ENCODE measurements at places on chromosomes 16 and 17.

DNA sequence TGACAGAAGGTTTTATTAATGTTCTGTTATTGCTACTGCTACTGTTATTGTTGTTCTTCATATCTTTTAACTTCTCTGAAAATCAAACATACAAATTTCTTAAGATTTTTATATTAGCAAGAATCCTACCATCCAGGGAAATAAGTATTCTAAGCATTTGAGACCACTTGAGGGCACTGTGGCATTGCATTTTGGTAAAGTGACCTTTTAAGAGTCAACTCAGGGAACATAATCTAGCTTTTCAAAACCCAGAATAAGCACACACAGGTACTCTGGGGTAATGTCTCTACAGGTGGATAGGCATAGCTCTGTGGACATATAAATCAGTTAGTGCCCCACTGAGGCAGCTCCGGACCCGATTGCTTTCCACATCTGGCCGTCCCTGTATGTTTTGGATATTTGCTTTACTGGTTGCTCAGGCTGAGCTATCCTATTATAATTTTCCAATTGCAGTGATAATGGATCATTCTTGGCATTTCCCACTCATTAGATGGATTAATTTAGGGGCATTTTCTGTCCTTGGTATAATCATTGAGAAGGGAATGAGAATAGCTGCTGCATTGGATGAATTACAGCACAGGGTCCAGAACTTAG, 1425.1 kb upstream of the CDH8 start:
- no peak for DNase-seq

DNA sequence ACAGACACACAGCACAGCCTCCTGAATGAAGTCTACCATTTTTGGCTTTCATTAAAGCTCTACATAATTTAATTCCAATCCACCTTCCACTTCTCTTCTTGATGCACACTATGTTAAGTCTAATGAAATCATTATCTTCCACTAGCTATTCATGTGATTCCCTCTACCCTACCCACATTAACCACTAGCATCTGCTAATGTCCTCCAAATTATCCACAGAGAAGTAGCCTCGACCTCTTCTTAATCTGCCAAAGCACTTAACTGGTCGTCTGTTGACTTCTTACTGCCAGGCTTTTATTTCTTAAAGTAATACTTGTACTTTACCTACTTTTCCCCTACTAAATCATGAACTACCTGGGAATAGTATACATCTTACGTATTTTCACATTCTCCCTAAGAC, 91.8 kb downstream of the NCOR1 start:
- no peak for DNase-seq

GRCh38 chr16:53064081-53064578, 9.3 kb downstream of the CHD9 start:
- no peak for DNase-seq

DNA sequence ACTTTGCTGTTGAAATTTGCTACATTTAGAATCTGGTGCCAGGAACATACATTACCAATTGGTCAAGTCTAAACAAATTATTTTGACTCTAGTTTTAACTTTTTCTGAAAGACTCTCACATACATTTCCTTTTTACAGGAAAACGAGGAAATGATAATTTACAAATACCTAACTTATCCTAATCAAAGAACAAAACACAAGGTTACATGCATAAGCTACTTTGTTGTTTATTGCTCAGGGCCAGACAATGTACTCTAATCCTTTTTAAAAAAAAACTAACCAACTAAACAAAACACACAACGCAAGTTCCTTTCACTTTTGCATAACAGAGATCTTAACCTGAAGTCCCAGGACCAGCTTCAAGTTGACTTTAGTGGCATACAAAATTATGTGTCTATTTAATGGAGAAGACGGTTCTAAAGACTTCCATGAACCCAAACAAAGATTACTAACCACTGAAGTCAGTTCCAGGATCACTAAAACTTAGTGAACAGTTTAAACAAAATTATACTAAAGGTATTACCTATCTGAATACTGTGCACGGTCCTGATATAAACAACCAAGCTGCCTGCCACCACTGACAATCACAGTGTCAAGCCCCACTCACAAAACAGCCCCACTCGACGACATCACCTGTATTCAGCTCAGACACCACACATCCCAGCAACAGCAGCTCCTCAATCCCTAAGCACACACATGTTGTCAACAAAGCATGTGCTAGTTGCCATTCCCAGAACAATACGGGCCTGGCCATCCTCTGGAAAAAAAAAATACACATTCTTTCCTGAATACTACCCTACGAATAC, 1.9 kb downstream of the ZNF652 start:
- no peak for DNase-seq

GRCh38 chr17:28760601-28761562, 17.1 kb downstream of the TRAF4 start:
- DNase-seq, result no peak

GRCh38 chr17:75504347-75505151, 10.8 kb downstream of the CASKIN2 start:
- peak; percentile 27 for DNase-seq

DNA sequence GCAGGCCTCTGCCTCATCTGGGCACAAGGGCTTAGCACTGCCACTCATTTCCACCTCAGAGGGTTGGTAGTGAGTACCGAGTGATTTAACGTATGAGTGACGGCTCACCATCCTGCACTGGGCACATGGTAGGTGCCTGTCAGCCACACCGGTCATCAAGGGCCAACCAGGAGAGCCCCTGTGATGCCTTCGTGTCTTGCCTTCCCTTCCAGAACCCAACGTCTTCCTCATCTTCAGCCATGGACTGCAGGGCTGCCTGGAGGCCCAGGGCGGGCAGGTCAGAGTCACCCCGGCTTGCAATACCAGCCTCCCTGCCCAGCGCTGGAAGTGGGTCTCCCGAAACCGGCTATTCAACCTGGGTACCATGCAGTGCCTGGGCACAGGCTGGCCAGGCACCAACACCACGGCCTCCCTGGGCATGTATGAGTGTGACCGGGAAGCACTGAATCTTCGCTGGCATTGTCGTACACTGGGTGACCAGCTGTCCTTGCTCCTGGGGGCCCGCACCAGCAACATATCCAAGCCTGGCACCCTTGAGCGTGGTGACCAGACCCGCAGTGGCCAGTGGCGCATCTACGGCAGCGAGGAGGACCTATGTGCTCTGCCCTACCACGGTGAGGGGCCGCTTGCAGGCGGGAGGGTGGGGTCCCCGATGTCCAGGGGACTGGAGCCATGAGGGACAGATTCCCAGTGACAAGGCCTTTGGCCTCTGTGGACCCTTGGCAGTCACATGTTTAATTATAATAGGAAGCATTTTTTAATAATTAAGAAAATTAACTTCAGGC, 37.1 kb downstream of the MRC2 start:
- DNase-seq, result no peak

- no peak for DNase-seq
Observed at GRCh38 chr17:73064084-73064938, 28.2 kb downstream of the SLC39A11 start.

GRCh38 chr17:78889531-78889930, 13.5 kb downstream of the CEP295NL start:
- DNase-seq, result no peak

DNA sequence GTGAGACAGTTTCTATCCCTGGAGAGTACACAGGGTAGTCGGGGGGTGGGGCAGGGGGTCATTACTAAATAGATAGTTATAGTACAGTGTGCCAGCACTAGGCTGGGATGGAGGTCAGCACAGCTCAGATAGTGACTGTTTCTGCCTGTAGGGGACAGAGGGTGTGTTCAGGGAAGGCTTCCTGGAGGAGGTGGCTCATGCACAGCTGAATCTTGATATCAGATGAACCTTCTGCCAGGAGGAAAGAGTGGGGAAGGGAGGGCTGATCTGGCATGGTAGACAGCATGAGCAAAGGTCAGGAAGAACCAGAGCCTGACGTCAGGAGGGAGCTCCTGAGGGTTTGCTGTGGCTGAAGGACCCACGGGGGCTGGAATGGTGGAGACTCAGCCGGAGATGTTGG, 56.6 kb downstream of the OR1D5 start:
- DNase-seq, result no peak

- DNase-seq, result peak; percentile 85
Observed at GRCh38 chr16:74296432-74297144, at the start of gene PSMD7. TSS of gene PSMD7 (plus strand) at chr16:74296814. CDS start at chr16:74296915, 101 bp downstream.

DNA sequence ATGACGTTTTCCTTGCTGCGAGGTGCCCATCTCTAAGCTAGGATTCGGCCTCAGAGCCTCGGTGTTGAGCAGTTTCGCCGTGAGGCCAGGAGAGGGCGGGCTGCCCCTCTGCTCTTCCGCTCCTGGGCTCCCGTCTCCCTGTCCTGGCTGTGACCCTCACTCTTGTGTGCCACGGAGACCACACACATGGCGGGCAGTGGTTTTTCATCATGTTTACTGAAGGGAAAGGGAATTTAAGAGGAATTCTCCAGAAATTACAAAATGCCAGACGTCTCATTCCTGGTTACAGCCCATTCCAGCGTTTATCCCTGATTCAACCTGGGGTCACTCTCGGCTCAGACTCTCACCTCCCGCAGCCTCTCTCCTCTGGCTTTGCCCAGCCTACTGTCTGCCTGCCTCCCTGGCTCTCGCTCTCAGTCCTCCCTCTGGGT, 96.8 kb upstream of the ELAC2 start:
- DNase-seq, result no peak

- DNase-seq, result no peak
Observed at GRCh38 chr16:87489434-87490045, 3.3 kb downstream of the ZCCHC14 start.

GRCh38 chr16:81798311-81799137, 19.4 kb downstream of the PLCG2 start:
- DNase-seq, result no peak

DNA sequence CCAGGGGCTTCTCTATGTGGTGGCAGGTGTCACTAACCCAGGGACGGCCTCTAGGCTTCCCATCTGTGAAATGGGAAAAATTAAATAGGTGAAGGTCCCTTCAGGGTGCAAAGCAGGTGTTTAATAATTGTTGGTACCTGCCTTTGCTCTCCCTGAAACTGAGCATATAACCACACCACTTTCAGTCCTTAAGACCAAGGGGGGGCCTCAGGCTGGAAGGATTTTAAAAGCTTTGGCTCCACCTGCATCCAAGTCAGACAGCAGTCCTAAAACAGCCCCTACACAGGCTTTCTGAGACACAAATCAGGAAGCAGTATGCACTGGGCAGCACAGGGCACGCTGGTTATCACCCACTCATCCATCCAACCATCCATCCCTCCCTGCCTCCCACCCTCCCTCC, 55.0 kb downstream of the TK2 start:
- no peak for DNase-seq

GRCh38 chr16:30104492-30104891, 8.5 kb upstream of the YPEL3 start:
- DNase-seq, result no peak
